ENCODE measurements at places on chromosomes 13 and 19.

DNA sequence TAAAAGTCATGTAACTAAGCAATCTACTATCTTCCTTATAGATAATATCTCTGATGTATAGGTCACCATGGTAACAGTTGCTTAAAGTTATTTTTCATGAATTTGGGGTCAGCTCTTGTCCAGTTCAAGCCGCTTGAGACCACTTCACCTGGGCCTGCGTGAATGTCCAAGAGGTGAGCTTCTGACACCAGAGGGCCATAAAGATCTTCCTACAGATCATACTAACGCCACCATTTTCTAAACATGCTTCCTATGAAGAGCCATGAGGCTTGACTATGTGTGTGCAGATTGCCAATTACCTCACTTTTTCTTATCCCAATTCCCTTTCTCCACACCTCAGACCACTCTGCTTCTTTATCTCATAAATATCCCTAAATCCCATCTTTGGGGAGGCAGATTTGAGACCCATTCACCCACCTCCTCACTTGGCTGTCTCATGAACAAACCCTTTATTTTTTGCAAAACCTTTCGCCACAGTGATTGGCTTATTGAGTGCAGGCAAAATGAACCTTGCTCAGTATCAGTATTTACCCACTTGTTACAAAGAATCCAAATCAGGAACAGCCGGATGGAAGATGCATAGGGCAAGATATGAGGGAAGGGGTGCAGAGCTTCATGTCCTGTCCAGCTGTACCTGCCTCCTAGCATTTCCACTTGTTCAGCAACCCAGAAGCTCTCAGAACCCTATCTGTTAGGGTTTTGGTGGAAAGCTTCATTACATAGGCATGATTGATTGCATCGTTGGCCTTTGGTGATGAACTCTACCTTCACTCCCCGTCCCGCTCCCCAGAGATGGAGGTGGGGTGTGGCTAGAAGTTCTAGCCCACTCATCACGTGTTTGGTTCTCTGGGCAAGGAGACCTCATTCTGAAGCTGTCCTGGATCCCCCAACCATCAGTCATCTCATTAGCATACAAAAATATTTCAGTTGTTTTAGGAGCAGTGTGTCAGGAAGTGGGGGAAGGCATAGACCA, 34.2 kb downstream of the FAM187B start:
- no peak for DNase-seq

- DNase-seq, result no peak
Observed at GRCh38 chr13:113769106-113769505, 10.1 kb downstream of the TMEM255B start.

DNA sequence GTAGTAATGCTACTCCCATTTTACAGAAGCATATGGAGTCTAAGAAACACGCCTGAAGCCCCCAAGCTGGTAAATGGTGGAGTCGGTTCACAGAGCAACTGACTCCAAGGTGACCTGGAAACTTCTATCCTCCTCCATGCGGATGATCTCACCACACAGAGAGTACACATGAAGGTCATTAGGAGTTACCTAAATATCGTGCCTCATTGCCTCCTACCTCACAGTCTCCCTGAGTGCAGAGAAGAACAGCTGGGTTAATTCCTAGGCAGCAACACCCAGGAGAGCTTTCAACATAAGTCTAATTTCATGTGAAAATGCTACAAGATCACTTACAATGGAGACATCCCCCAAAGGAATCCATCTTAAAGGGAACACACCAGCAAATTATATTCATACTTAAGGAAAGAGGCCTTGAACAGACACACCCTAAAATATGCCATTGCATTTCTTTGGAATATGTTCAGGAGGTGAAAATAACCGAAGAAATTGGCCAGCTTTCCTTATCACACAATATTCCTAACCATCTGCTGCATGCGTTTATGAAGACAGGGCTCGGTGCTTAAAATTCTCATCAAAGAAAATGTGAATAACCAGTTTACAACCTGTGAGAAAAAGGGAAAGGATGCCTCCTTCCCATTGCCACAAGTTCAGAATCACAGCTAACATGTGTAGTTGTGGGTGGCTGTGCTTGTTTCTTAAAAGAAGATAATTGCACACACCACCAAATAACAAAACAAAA, 203.6 kb upstream of the NBEA start:
- DNase-seq, result no peak

- no peak for DNase-seq
Observed at GRCh38 chr13:109870696-109871370, 84.5 kb upstream of the IRS2 start.

DNA sequence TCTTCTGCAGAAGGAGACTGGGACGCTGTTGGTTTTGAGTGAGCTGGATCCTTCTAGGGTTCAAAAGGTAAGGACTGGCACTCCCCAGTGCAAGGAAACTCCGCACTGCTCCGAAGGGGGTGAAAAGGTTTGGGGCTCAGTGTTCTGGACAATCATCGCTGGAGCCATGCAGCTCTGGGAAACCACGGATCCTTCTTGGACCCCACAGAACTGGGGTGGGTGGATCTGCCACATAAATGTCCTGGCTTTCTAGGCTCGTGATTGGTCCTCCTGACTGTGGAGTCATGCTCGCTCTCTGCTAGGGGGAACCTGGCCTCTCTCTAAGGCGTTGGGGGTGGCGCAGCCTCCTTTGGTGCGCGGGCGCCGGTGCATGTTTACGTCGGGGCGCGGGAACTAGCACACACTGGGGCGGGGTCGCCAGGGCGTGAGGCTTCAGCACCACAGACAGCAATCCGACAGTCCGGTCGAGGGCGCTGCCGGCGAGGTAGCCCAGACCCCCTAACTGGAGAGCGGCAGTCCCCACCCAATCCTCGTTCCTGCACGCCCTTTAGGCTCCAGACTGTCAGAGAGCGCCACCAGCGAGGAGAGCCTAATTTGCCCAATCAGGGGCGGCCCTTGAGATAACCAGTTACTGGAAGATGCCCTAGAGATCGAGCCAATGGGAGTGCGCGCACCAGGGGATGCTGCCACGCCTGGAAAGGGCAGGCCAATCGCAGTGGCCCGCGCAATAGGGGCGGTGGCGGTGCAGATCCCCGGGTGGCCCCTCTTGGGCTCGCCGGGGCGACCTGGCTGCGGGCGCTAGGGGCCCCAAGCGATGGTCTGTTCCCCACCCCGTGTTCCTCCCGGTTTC, 913 bp upstream of the ELAVL3 start:
- no peak for DNase-seq

DNA sequence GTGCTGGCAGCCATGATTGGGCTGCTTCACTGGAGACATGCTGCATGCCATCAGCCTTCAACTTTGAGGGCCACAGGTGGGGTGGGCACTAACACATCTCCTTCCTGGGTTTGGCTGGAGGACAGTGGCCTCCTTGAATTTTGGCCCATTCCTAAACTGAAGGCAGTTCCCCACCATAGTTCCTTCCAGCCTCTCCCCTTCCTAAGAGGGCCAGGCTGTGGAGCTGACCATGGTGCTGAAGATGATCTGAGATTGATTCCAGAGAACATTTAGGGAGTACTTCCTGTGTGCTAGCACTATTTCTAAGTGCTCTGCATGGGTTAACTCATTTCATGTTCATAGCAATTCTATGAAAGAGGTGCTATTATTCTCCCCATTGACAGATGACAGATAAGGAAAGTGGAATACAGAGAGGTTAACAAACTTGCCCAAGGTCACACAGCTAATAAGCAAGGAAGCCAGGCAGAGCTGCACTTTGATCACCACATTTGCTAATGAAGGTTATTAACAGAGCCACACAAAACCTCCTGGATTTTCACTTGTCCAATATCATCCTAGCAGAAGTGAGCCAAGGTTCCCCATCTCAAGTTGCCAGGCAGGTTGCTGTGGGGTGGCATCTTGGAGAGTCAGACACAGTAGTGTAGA, 175.3 kb downstream of the ZIC5 start:
- peak; percentile 79 for DNase-seq

GRCh38 chr13:80871481-80871880, 530.6 kb upstream of the SPRY2 start:
- DNase-seq, result no peak

DNA sequence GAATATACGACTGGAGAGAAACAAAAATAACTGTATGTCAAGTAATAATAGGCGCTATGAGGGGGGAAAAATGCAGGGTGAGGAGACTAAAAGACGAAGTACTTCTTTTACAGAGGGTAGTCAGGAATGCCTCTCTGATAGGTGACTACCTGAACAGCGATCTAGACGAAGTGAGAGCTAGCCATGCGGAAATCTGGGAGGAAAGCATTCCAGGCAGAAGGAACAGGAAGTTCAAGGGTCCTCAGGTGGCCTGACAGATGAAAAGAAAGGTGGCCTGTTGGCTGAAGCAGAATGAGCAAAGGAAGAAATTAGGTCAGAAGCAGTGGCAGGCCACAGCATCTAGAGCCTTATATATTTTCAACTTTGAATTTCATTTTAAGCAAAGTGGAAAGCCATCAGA, 13.3 kb downstream of the ZDHHC20 start:
- no peak for DNase-seq

DNA sequence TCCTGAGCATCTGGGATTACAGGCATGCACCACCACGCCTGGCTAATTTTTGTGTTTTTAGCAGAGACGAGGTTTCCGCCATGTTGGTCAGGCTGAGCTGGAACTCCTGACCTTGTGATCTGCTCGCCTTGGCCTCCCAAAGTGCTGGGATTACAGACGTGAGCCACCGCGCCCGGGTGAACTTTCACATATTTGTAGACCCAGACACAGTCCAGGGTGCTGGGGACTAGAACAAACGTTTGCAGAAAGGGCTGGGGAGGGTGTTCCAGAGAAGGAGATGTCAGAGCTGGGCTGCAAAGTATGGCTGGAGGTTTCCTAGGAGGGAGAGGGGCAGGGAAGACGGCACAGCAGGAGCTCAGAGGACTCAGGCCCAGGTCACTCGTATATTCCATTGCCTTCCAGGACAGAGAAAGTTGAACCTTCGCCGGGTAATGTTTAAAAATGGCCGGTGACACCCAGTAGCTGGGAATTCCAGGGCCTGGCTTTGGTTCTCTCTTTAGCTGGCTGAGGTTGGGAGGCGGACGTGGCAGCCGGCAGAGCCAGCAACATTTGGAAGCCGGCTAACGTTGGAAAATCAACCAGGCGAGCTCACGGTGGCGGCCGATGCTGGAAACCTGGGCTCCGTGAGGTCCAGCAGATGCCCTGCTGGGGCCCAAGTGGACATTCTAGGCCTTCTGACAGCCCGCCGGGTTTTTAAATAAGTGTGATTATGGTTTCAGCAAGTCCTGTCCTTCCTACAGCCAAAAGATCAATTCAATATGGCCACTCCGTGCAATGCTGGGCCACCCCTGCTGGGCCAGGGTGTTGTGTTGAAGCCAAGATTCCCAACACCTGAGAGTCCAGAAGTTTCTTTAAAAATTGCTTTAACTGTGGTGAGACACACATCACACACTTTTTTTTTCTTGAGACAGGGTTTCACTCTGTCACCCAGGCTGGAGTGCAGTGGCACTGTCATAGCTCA, 41.5 kb downstream of the NFIC start:
- DNase-seq, result no peak

DNA sequence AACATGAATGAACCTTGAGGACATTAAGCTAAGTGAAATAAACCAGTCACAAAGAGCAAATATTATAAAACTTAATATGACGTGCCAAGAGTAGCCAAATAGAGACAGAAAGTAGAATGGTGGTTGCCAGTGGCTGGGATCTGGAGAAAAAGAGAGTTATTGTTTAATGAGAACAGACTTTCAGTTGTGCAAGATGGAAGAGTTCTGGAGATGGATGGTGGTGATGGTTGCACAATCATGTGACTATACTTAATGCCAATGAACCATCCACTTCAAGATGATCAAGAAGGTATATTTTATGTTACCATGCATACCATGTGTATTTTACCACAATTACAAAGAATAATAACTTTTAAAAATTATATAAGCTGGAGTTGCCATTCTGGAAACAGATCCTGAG, 65.7 kb upstream of the MTIF3 start:
- no peak for DNase-seq

- no peak for DNase-seq
Observed at GRCh38 chr19:39969681-39970424, 1.1 kb upstream of the PSMC4 start.

- DNase-seq, result no peak
Observed at GRCh38 chr13:79314652-79315051, 91.4 kb downstream of the RBM26 start.

DNA sequence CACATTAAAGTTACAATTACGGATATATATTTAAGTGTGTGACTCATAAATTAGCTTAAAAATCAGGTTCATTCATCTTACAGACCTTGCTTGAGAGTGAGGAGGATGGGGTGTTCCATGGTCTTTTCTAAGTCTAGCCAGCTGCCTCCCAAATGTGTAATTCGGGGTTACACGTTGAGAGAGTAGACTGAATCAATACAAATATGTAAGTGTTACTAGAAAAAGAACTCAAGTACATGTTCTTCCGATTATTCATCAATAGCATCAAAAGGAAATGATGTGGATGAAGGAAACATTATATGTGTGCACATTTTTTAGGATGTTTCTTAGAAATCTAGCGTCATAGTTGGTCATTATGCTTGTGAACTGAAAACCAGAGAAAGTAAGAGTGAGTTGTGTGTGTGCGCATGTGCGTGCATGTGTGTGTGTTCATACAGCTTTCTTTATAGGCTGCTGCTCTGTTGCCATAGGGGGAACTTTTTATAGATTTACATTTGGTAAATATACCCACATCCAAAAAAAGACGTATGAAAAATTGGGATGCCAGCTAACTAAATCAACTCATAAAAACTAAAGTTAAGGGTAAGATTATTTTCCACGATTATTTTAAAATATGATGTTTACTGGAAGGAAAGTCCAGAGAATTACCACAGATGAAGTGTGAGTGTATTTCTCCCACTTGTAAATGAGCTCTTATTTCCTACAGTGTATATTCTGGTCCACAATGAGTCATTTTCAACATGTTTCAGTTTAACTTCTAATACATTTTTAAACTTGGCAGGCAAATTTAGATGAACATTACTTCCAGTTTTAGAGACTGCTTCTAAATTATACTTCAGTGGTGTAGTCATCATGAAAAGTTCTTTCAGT, 82.4 kb downstream of the PIBF1 start:
- DNase-seq, result no peak

DNA sequence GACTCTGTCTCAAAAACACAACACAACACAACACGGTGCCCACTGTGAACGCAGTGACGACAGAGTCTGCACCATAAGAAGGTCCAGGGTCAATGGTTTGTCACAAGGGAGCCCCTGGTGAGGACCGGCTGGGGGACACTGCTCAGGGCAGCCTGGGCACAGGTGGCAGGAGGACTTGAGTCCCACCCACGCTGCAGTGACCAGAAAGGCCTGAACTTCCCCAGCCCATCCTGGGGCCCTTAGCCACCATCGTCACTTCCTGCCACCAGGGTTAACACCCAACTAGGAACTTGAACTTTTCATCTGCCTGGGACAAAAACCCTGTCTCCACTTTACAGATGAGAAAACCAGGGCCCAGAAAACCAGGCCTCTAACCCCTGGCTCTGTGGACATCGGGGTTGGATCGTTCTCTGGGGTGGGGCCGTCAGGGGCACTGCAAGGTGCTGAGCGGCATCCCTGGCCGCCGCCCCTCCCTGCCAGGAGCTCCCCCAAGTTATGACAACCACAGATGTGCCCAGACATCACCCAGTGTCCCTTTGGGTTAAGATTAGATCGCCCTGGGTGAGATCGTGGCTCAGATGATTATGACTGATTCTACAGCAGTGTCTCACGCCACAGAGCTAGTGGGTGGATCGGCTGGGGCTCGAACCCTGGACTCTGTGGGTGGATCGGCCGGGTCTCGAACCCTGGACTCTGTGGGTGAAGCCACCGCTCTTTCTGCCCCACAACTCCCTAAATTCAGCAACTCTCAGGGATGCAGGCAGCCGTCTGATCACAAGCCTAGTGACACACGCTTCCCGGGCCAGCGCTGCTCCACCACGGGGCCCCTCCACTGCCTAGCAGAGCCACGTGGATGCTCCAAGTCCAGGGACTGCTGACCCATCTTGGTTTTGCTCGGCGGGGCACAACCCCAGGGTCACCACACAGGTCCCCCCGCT, 14.0 kb downstream of the MOB3A start:
- no peak for DNase-seq

Data from HAP-1 (cell line).